ENCODE measurements at places on chromosomes 6 and 20.

GRCh38 chr6:93105017-93105416, 314.3 kb downstream of the EPHA7 start:
- no peak for DNase-seq

DNA sequence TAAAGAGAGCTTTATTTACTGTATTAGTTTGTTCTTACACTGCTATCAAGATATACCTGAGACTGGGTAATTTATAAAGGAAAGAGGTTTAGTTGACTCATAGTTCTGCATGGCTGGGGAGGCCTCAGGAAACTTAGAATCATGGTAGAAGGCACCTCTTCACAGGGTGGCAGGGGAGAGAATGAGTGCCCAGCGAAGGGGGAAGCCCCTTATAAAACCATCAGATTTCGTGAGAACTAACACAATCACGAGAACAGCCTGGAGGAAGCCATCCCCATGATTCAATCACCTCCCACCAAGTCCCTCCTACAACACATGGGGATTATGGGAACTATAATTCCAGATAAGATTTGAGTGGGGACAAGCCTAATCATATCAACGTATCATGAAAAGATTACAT, 27.2 kb downstream of the ARID1B start:
- DNase-seq: no peak

GRCh38 chr6:53326372-53327016, 22.3 kb downstream of the ELOVL5 start:
- no peak for DNase-seq

- no peak for DNase-seq
Observed at GRCh38 chr6:13311155-13311554, 17.2 kb downstream of the TBC1D7 start.

GRCh38 chr6:95543798-95544197, 33.5 kb upstream of the MANEA start:
- no peak for DNase-seq

DNA sequence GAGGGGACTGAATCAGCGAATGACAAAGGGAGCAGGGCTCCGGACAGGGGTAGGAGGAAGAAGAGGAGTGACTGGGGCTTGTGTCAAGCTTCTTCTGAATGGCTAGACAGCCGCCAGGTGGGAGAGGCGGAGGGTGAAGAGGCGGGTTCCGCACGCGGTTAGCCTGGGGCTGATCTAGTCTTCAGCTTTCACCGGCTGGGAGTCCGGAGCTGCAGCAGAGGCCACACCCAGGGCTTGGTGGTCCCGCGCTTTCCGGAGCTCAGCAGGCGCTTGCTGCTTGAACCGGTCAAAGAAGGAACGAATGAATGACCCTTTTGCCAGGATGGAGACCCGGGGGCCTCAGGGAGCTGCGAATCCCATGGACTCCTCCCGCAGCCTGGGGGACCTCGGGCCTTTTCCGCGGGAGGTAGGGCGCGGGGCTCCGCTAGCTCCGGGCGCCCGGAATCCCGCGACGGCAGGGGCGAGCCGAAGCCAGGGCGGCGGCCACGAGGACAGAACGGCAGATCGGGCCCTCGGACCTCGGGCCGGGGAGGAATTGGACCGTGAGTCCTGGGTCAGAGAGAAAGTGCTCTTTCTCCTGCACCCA, at the start of gene C6orf141:
Gene C6orf141 (plus strand): TSS at position 177 of the 586 bp plus-strand sequence. CDS start 125 bp downstream, at position 302.
- DNase-seq: no peak

GRCh38 chr20:59207742-59208357, 44.2 kb downstream of the ZNF831 start:
- DNase-seq: no peak

- no peak for DNase-seq
Observed at GRCh38 chr6:39800034-39801032, 8.2 kb downstream of the DAAM2 start.

DNA sequence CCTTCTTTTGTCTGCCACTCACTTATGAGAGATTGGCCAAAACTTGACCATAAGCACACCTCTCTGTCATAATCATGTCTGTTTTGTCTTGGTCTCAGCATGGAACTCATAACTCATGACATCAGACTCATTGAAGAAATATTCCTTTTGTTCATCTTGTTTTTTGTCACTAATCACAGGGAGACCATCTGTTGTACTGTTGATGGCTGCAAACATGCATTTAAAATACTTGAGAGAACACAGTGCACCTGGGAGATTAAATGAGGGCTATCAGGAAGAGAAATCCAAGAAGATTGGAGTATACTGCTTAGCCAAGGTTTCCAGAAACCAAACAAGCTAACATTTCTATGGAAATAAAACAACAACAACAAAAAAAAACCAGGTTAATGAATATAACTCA, 689.7 kb downstream of the EPM2A start:
- no peak for DNase-seq

DNA sequence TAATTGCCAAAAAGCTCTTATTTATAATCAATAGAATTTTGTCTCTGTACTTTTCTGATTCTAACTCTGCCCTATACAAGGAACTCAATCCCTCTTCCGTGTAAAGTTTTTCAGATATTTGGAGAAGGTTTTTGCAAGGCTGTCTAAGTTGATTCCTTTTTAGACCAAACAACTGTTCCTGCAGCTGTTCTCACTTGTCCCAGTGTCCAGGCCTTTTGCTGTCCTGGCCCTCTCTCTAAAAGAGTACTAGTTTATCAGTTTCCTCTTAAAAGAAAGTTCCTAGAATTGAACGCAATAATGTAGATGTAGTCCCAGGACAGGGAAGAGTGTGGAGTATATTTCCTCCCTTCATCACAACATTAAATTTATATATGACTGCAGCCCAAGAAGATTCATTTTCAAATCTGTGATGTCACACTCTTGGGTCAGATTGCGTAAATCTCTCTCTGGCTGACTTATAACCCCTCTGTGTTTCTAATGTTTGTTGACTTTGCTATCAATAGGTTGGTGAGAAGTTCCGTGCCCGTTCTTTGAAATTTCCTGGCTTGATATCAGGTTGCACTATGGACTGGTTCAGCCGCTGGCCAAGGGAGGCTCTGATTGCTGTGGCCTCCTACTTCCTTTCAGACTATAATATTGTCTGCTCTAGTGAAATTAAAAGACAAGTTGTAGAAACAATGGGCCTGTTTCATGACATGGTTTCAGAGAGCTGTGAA, 139.4 kb upstream of the GLP1R start:
- DNase-seq: no peak

GRCh38 chr6:18262702-18263417, 1.5 kb downstream of the DEK start:
- DNase-seq: no peak

DNA sequence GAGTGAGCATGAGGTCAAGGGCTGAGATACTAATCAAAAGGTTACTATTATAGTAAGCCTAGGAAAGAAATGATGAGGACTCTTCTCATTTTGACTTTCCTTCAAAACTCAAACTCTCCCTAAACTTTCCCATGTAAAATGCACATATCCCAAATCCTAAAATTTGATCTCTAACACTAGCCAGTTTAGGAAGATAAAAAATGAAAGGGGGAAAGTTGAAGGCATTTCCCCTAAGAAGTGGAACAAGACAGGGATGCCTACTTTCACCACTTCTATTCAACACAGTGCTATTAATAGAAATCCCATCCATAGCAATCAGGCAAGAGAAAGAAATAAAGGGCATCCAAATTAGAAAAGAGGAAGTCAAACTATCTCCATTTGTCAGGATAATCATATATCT, 2.9 kb upstream of the CALHM5 start:
- no peak for DNase-seq

DNA sequence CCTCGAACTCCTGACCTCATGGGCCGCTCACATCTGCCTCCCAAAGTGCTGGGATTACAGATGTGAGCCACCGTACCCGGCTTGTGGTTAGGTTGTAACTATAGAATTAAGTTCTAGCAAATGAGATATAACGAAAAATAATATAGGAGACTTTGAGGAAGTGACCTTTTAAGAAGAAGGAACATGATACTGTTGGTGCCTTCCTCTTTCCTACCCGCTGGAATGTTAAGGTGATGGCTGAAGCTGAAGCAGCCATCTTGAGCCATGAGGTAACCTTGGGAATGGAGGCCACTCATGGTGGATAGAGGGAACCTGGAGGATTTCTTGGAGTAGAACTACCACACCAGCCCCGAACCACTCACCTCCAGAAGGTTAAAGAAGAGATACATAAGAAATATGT, 48.1 kb upstream of the MDGA1 start:
- no peak for DNase-seq

DNA sequence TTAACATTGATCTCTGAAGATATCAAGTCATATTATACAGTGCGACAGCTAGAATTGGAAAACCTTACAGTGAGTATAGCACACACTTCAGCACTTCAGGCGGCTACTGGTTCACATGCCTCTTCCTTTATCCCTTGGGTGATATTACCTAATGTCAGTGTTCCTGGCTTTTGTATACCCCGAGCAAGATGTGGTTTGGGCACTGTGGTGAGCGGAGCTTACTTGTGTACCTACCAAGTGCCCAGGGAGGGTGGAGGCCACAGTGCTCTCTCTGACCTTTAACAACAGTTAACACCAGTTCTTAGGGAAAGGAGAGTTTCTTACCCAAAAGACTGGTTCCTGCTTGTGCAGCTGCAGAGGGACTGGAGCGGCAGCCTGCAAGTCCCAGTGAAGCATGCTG, 64.4 kb downstream of the PTPN1 start:
- DNase-seq: no peak

DNA sequence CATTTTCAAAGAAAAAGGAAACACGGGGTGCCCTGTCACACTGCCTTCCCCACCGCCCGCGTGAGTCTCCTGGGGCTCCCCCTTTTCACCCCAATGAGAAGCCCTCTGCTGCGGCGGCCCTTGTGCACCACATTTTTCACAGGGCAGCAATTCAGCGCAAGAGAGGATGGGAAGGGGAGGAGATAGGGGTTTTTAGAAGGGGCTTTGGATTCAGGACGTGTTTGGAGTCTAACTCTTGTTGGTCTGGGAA, 726 bp upstream of the ARFGEF3 start:
- no peak for DNase-seq

DNA sequence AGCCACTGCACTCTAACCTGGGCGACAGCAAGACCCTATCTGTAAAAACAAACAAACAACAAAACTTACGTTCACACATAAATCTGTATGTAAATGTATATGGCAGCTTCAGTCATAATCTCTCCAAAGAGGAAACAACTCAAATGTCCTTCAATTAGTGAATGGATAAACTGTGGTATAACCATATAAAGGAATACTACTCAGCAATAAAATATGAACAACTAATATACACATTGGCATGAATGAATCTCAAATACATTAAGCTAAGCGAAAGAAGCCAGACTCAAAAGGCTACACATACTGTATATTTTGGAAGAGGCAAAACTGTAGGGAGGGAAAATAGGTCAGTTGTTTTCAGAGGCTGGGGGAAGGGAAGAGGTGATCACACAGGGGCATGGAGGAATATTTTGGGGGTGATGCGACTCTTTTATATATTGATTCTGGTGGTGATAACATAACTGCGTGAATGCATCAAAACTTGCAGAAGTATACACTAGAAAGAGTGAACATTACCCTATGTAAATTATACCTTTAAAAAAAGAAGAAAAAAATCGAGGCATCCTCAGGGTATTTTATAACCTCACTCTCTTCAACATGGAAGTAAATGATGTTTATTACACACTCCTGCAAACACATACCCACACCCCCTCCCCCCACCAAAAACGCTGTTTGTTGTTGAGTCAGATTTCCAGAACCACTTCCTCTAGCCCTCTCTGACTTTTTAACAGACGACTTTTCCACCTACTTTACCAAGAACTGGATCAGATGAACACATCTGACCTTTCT, 115.2 kb upstream of the RNF24 start:
- DNase-seq: no peak

GRCh38 chr6:100657678-100658330, 193.1 kb upstream of the SIM1 start:
- DNase-seq: no peak
